K562 (cell line): ENCODE measurements at places on chromosomes 11 and 22. TPM values are rescaled to one million over a fixed set of nuclear protein-coding genes. Genes with fewer than 3 reads are reported as not detected.

Gene ALX4
- total RNA-seq: 1.1 and 1.2 TPM in 2 replicates

GRCh38 chr11:26227301-26227746, 104.6 kb upstream of the ANO3 start:
- DNase-seq: no peak
- no peak overlapping the region for H3K4me3 ChIP-seq
- no peaks in the 10 kb centered on the region for H3K4me1 ChIP-seq
- no peak overlapping the region for H3K27ac ChIP-seq

Gene CALCA
- total RNA-seq: not detected in 2 replicates

GRCh38 chr11:134463716-134464115, 51.7 kb upstream of the B3GAT1 start:
- H3K4me3 ChIP-seq: no peak overlapping the region
- H3K36me3 ChIP-seq: no peaks in the 10 kb centered on the region
- peaks cover 48% of the 10 kb centered on the region for H3K27me3 ChIP-seq
- no peak overlapping the region for H3K27ac ChIP-seq

GRCh38 chr11:11622340-11622706, 518 bp upstream of the GALNT18 start:
- H3K36me3 ChIP-seq: no peaks in the 10 kb centered on the region
- no peak overlapping the region for H3K4me3 ChIP-seq
- no peak for DNase-seq
- H3K27me3 ChIP-seq: peaks cover 9% of the 10 kb centered on the region; the same call in 2 of the 3 replicates
